ENCODE measurements at places on chromosomes 1 and 21. TPM values are rescaled to one million over a fixed set of nuclear protein-coding genes. Genes with fewer than 3 reads are reported as not detected.

Gene GPATCH3
- total RNA-seq, result 6.0 TPM

Gene PTPN7
- total RNA-seq, result not detected

Gene KCNJ9
- not detected for total RNA-seq

Gene RGS16
- total RNA-seq, result 0.14 TPM

Gene ZSWIM5
- total RNA-seq, result under 0.01 TPM

Gene UTS2
- total RNA-seq, result not detected

Gene ZNF496
- total RNA-seq, result 12.8 TPM

Gene LCE1B
- total RNA-seq, result not detected

Measured in smooth muscle cell of the umbilical artery (primary cell).